CD8-positive, alpha-beta memory T cell (primary cell): ENCODE measurements at places on chromosomes 1 and 21. TPM values are rescaled to one million over a fixed set of nuclear protein-coding genes. Genes with fewer than 3 reads are reported as not detected.

The RGS13 gene
- total RNA-seq = 0.07 TPM

The KIF14 gene
- total RNA-seq = 9.3 TPM

DNA sequence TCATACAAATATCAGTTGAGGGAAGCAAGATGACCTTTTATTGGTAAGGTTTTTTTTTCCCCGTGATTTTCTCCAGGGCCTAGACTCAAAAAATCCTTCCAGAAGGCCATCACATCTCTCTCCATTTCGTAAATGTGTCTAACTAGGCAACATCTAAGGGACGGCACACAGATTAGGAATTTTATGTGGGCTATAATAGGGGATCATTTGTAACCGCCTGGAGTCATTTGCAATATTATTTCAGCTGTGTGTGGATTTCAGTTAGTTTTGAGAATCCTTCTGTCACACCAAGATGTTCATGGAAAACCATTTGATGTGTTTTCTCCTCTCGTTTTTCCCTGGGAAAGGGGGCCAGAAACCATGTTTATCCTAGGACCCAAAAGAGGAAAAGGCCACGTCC is 63.1 kb downstream of the ATP5PO start:
- no peak for DNase-seq
- H3K27me3 ChIP-seq = no peaks in the 10 kb centered on the region
- H3K4me3 ChIP-seq = no peak overlapping the region

DNA sequence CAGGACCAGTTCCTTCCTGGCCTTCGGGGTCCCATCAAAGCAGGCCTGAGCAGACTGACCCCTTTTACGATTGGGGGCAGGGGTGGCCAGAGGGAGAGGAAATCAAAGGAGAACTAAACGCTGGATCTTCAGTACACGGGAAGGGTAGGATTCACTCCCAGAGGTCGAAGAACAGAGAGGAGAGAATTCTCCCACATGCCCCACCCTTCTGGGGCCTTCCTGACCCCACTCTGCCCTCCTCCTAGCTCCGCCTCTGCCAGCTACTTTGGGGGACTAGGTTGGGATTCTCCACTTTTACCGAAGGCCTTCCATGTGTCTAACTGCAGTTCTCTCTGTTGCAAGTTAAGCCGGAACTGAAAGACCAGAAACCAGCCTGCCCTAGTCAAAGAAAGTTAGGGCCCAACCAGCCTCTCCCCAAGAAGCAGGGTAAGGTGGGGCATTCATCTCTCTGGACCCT is 654 bp upstream of the ARHGEF2 start:
- H3K27ac ChIP-seq = peak overlapping the region; percentile 94
- peak overlapping the region; percentile 91 for H3K4me3 ChIP-seq
- H3K27me3 ChIP-seq = no peaks in the 10 kb centered on the region
- peaks cover 70% of the 10 kb centered on the region for H3K4me1 ChIP-seq

DNA sequence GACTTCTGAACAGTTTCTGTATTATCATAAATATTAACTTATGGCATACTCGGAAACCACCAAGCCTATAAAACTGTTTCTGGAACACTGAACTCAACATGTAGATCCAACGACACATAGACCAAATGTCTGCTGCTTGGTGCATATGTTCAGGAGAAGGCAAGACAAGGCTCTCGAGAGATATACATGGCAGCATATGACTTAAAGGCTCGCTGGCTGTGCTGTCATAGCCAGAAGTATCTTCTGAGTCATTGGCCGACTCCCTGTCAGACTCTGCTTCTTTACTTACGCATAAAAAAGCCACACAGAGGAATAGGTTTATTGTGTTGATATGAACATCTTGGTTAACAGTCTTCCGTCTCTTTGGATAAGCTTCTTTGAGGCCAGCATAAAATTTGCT is 60.6 kb downstream of the LYST start:
- H3K36me3 ChIP-seq = peaks cover 7% of the 10 kb centered on the region
- H3K27ac ChIP-seq = no peak overlapping the region
- no peaks in the 10 kb centered on the region for H3K4me1 ChIP-seq
- no peaks in the 10 kb centered on the region for H3K27me3 ChIP-seq

- no peaks in the 10 kb centered on the region for H3K4me1 ChIP-seq
- H3K4me3 ChIP-seq = no peak overlapping the region
- DNase-seq = no peak
- peaks cover 4% of the 10 kb centered on the region for H3K27me3 ChIP-seq
Observed at GRCh38 chr1:206111271-206111927, 5.8 kb downstream of the AVPR1B start.

- no peak for DNase-seq
- no peaks in the 10 kb centered on the region for H3K4me1 ChIP-seq
- H3K4me3 ChIP-seq = no peak overlapping the region
- H3K27ac ChIP-seq = no peak overlapping the region
Observed at GRCh38 chr1:184403961-184404726, 17.3 kb downstream of the C1orf21 start.

The RAB25 gene
- total RNA-seq = not detected

The IFI44L gene
- 1.4 TPM for total RNA-seq

The TTLL10 gene
- total RNA-seq = not detected

The KRTAP13-2 gene
- not detected for total RNA-seq

- H3K4me1 ChIP-seq = peaks cover 10% of the 10 kb centered on the region
- peak overlapping the region; percentile 58 for H3K4me3 ChIP-seq
- no peaks in the 10 kb centered on the region for H3K36me3 ChIP-seq
- H3K27me3 ChIP-seq = no peaks in the 10 kb centered on the region
Observed at GRCh38 chr1:83860490-83861221, 138.3 kb downstream of the TTLL7 start.

- H3K36me3 ChIP-seq = no peaks in the 10 kb centered on the region
- H3K27ac ChIP-seq = peak overlapping the region; percentile 19
- no peaks in the 10 kb centered on the region for H3K27me3 ChIP-seq
Observed at GRCh38 chr1:67747671-67748546, 62.9 kb downstream of the GADD45A start.

The AXDND1 gene
- 0.58 TPM for total RNA-seq

The CELA3A gene
- total RNA-seq = not detected

The FMO4 gene
- total RNA-seq = 0.89 TPM
